ENCODE measurements at places on chromosomes 1 and 21.

- no peak for DNase-seq
Observed at GRCh38 chr1:77680173-77680572, 2.3 kb downstream of the ZZZ3 start.

DNA sequence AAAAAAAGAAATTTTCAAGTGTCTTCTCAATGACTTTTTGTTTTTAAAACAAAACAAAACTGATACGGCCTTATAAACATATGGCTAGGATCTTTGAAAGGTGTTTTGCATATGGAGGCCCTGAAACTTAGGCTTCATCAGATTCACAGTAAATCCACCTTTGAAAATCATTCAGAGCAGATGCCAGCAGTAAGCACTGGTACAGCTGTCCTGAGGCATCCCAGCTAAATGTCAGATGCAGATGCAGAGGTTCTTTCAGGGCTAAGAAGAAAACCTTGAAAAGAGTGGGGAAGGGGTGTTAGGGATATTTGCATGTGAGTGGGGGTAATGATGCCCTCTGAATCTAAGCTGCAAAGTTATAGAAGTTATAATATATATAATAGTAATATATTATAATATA is 56.2 kb upstream of the GNG12 start:
- DNase-seq, result no peak

DNA sequence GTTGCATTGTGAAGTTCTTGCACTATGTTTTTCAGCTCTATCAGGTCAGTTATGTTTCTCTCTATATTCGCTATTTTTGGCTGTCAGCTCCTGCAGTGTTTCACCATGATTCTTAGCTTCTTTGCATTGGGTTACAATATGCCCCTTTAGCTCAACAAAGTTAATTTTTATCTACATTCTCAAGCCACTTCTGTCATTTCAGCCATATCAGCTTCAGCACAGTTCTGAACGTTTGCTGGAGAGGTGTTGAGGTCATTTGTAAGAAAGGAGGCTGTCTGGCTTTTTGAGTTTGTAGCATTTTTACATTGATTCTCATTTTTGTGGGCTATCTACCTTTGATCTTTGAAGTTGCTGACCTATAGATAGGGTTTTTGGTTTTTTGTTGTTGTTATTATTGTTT is 573.2 kb upstream of the RGS18 start:
- DNase-seq, result no peak

DNA sequence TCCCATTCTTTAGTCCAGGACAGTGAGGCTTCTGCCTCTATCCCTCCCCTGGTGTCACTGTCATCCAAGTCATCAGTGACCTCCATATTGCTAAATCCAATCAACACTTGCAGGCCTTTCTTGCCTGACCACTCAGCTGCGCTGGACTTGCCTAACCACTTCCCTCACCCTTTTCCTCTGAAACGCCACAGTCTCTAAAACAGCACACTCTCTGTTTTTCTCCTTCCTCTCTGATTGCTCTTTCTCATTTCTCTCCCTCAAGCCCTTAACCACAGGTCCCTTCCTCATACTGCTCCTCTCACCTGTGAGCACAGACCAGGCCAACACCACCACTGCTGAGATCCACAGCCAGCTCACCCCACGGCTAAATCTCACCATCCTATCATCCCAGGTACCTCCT is 17.5 kb downstream of the TAL1 start:
- DNase-seq, result no peak

- DNase-seq, result no peak
Observed at GRCh38 chr1:162929177-162929576, 68.2 kb upstream of the CCDC190 start.

DNA sequence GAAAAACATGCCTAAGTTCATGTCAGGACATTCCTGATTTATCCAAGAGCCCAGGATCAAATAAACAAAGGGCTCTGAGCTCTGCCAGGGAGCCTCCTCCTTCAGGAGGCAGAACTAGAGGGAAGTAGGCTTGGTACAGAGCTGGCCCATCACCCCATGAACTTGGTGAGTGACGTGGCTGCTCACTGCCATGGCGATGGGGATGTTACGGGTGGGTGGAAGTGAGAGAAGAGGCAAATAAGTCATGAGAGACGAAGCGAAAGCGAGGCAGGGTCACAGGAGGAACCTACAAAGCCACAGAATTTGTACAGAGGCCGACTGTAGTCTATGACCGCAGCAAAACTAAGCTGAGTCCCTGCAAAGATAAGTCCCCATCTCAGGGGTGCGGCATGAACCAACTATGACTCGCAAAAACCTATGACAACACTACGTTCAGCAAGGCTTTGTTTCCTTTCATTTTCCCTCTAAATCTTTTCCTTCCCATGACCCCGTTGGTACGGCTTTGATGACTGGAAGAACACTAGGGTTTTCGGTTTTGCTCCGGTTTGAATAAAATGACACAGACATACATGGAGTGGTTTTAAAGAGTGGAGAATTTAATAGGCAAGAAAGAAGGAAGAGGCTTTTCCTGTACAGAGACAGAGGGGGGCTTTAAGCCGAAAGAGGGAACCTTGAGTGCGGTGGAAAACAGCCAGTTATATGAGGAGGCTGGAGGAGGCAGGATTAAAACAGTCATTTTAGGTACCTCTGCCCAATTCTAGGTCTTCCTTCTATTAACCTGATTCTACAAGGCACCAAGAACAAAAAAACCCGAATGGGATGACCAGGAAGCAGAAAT is 74.1 kb downstream of the CD46 start:
- DNase-seq, result peak; percentile 88

DNA sequence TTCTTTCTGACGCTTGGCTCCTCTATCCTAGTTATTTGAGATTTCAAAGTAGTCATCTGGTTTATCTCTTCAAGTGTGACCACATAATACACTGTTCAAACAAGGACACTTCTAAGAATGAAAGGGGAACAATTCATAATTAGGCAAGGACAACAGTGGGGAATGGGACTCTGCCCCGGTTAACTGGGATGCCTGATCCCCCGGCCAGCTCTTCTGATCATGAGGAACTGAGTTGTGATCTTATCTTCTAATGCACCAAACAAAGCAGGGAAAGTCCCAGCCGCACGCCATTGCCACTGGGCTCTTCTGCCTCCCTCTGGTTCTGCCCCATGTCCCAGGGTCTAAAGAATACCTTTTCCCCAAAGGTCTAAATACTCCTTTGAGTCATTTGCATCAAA is 158.2 kb upstream of the IRF2BP2 start:
- no peak for DNase-seq

- DNase-seq, result no peak
Observed at GRCh38 chr1:93235261-93235660, 54.7 kb downstream of the CCDC18 start.

DNA sequence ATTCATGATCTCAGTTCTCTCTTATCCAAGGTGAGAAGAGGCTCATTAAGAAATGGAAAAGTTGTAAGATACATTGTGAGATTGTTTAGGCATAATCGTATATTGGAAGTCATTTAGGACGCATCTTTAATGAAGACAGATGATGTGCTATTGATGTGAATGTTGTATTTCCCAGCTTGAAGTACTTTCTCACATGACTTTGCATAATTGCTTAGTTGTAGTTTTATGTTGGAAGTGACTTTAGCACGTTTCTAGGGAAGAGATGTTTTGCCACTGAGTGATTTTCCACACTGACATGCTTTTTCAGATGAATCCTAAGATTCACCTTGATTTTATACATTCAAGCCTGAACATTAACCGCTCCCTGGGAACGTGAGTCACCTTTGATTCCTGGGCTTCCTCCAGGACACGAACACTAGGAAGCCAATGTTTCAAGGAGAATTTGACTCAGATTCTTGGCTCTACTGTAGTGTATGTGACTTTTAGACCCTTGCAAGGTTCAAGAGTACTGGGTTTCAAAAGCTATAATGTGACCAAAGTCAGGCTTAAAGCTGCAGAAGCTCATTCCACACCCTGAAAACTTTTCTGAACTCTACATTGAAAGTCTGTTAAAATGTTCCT is 27.9 kb downstream of the ANGEL2 start:
- no peak for DNase-seq

DNA sequence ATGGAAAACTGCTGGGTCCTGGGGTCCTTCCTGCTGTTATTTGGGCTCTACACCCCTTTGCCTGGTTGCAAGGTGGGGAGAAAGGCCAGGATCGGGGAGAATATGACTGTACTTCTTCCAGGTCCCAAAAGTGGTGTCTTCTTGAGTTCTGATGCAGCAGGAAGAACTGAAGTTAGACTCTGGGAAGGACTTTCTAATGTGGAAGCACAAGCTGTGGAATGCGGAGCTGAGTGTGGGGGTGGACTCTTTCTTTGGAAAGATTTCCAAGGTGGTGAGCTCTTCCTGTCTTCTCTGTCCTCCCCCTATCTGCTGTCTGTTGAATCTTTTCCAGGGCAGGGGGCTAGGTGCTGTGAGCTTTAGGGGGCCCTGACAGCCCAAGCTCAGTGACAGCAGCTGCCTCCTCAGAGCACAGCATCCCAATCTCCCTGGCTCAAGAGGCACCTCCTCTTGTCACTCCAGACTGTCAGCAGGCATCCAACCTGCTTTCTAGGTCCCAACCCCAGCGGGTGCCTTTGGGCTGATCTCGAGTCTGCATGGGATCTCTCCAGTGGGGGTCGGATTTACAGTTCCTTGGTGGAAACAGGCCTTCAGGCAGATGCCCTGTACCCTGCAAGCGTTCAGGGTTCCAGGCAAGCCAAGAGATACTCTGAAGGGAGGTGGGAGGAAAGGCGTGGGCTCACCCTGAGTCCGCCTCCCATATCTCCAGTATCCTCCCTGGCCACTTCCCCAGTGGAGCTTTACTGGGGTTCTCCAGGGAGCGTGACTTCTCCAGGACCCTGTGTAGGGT is 23.2 kb downstream of the ADORA1 start:
- no peak for DNase-seq

GRCh38 chr1:112583366-112583765 is 35.6 kb downstream of the ST7L start:
- DNase-seq, result no peak

DNA sequence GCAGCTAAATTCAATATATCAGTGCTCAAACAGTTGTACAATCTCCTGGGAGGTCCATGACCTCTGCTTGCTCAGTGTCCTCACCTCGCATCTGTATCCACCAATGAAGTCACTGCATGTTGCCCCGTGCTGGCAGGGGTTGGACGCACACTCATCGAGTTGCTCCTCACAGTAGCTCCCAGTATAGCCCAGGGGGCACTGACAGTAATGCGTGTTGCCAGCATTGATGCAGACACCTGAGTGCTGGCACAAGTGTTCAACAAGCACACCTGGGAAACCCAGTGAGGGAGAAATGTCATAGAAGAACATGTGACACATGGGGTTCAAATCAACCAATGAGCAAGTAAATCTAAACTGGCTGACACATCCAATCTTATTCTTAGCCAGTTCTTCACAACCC is 40.9 kb upstream of the ADAM30 start:
- DNase-seq, result no peak

DNA sequence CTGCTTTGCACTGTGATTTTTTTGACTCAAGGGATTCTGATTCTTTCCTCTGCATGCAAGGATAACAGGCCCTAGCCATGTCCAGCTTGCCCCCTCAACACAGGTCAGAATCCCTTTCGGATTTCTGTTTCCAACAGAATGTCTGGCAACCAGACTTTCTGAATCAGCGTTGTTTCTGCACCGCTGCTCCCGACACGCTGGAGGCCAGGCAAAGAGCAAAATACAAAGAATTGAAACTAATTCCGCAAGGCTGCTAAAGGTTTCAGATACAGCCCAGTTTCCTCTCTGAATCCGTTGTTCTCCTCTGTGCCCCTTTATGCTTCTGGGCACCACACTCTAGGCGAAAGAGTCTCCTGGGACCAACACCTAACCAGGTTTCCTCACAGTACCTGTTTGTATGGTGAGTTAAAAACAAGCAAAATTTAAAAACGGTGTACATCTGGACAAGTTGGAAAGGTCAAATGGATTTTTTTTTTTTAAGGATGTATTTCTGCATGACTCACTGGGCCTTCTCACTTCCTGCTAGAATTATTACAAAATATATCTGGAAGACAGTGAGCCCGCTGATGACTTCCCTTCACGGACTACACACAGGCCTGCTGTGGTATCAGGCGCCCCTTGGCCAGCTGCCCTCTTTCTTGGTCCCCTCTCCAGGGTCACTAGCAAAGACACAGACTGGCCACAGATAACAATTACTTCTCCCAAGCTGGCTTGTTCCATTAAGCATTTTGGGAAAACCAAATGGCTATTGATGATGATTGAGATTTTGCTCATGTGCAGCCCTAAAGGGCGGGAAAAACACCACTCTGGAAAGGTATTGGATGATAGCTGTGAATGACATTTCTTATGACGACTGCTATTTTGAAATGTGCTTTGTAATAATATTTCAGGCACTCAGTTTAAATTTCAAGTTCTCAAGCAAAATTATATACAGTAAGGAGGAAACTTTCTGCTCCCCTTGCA is 118.3 kb downstream of the TGFB2 start:
- no peak for DNase-seq

- no peak for DNase-seq
Observed at GRCh38 chr1:183832459-183832858, 27.5 kb downstream of the RGL1 start.

- no peak for DNase-seq
Observed at GRCh38 chr1:5950994-5951785, 41.0 kb downstream of the NPHP4 start.

DNA sequence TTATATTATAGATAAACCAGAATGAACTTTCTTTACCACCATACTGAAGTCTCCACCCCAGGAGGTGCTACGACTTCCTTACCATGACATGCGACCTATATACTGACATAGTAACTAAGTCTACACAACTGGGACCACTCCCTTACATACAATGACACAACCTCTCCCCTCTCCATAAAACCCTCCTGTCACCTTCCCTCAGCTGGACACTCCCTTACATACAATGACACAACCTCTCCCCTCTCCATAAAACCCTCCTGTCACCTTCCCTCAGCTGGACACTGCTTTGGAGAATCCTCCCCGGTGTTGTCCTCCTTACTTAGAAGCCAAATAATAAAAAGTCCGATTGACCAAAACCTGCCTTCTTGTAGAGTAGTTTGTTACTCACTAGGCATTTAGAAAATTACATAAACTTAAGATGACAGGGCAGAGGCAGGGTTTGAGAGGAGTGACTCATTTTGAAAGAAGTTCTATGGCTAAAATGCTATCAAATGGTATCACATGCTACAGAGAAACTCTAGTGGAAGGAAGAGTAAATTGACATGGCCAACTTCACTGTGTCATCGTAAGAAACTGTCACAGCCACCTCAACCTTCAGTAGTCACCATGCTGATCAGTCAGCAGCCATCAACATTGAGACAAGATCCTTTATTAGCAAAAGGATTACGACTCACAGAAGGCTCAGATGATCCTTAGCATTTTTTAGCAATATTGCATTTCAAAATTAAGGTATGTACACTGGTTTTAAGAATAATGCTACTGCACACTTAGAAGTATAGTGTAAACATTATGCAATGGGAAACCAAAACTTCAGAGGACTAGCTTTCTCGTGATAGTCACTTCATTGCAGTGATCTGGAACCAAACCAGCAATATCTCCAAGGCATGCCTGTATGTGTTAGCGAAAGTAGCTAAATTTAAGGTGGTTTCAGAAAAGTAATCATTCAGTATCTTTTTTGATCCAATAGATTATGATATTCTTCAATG is 56.4 kb downstream of the AHCTF1 start:
- DNase-seq, result no peak

GRCh38 chr1:203402629-203403337 is 51.9 kb upstream of the FMOD start:
- DNase-seq, result no peak

GRCh38 chr1:231702331-231702730 is 75.7 kb downstream of the DISC1 start:
- no peak for DNase-seq

- no peak for DNase-seq
Observed at GRCh38 chr1:192140382-192140781, 17.9 kb upstream of the RGS18 start.

- DNase-seq, result peak; percentile 12
Observed at GRCh38 chr1:16073490-16074119, at the start of gene FAM131C. TSS of gene FAM131C (minus strand) at chr1:16073651. CDS start at chr1:16073442, 209 bp downstream.
